G401 (cell line): ENCODE measurements at places on chromosomes 6 and 20. TPM values are rescaled to one million over a fixed set of nuclear protein-coding genes. Genes with fewer than 3 reads are reported as not detected.

The EDN1 gene
- total RNA-seq, result 0.49 and 0.68 TPM in 2 replicates

- no peak for DNase-seq
These were observed 89.5 kb downstream of the TIAM2 start for GRCh38 chr6:155084431-155085123.

GRCh38 chr6:101226677-101227135 lies 166.8 kb upstream of the GRIK2 start:
- no peak for DNase-seq

DNA sequence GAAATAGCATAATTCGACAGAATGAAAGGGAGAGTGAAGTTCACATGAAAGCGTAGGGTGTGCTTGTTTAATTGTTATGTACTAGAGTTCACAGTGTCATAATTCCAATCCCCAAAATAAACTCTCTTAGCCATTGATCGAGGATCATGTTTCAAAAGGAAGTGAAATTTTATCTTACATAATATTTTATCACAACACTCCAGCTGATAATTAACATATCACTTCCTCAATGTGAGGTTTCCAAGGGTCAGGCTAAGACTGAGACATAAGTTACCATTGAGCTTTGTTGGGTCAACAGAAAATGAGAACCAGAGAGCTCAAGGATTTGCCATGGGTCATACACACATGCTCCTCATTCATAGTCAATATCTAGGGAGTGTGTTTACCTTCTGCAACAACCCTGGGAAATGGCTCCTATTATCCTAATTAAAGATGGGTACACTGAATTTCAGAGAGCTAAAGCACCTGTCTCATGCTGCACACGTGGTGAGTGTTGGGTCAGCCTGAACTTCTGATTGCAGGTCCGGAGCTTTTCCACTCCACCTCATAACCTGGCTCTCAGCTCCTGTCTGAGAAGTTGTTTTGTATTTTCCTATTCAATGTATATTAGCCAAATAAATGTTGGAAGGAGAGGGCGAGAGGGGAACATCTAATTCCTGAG lies 3.0 kb downstream of the GSTA2 start:
- DNase-seq, result no peak

- DNase-seq, result no peak
These were observed 128.6 kb downstream of the RNF144B start for GRCh38 chr6:18515767-18516166.

GRCh38 chr6:45009576-45009975 lies 318.6 kb upstream of the RUNX2 start:
- DNase-seq, result no peak

The SPTLC3 gene
- not detected in 2 replicates for total RNA-seq

The TMEM74B gene
- 1.2 TPM in 1 of 2 replicates, not detected in the other for total RNA-seq

The SIRPA gene
- 14.7 and 16.7 TPM in 2 replicates for total RNA-seq

DNA sequence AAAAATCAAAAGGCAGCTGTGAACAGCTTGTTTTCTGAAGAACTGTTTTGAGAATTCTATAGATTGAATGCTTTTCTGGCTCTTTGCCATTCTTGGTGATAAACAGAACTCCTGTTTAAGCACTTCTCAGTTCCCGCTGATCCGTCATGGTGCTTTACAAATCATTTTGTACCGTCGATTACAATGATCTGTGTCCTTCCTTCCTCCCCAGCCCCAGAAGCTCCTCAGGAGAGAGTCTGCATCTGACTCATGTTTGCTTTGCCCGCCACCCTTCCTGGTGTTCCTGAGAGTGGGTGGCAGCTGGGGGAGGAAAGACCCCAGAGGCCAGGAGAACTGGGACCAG lies 538.6 kb upstream of the MARCKS start:
- no peak for DNase-seq

GRCh38 chr20:44208770-44209169 lies 1.8 kb downstream of the OSER1 start:
- no peak for DNase-seq

The C6orf58 gene
- not detected in 2 replicates for total RNA-seq

DNA sequence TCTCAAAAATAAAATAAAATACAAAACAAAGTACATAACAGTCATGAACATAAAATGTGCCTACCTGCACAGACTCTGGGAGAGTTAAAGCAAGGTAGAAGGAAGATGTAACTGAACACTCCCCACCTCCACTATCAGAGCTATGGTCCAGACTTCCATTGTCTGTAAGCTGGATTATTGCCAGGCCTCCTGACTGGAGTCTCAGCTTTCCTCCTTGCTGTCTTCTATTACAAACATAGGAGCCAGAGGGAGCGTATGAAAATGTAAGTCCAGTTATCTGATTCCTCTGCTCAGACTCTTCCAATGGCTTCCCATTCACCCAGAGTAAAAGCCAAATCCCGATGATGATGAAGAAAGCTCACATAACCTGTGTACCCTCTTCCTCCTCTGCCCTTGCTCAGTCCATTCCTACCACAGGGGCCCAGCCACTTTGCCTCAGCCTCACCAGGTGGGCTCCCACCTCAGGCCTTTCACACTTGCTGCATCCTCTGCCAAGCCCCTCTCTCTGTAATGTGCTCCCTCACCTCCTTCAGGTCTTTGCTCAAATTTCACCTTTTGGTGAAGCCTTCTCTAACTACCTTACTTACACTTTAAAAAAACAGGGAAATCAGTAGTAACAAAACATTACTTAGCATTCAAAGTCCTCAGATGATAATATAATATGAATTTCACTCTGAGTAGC lies 194.1 kb downstream of the RIMS1 start:
- DNase-seq, result peak; percentile 61

DNA sequence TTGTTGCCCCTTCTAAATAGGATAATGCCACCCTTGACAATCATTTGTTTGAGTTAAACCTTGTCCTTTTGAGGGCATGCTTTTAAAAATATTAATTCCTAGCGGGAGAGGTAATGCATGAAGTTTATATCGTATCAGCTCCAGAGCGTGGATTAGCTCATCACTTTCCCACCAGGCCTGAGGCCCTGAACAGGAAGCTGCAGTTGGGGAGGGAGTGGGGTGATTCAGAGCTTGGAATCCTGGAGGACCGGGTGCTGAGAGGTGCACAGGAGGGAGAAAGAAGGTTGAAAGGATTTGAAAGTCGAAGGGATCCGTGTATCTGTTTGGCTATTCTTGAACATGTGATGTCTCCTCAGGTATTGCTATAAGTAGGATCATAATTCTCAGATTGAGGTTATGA lies 25.0 kb downstream of the ZDHHC14 start:
- no peak for DNase-seq

The PTCRA gene
- not detected in 2 replicates for total RNA-seq

GRCh38 chr6:69926745-69927144 lies 60.4 kb downstream of the COL19A1 start:
- DNase-seq, result no peak

- DNase-seq, result no peak
These were observed 15.5 kb downstream of the COL9A3 start for GRCh38 chr20:62832212-62832922.

DNA sequence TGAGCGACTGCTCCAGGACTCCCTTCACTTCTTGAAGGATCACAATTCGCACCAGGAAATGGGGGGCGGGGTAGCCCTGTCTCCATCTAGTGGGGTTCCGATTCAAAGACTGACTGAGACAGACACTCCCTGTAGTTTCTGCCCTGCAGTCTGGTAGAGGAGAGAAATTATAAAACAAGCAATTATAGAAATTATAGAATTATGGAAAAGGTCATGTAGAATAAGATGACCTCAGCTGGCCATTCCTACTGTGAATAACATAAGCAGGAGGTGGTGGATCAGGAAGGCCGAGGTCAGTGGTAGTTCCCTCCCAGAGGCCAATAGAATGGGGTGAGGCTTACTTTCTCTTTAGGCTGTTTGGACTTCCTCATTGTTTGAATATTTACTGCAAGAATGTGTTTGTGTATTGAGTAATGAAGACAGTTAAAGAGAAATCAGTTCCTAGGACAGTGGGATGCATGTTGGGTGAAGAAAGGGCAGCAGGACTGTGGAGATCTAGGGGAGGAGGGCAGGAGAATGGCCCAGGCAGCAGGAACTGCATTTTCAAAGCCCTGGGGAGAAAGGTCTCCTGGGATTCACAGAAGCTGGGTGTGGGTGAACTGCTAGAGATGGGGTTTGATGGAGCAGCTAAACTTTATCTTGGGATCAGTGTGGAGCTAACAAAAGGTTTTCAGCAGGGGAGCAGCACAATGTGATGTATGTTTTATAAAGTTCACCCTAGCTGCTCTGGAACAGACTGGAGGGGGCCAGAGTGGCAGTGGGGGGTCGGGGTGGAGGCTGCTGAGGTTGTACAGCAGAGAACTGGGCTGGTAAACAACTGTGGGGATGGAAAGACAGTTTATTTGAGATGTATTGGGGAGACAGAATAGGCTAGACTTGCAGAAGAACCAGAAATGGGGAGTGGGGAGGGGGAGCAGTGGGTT lies 2.1 kb downstream of the ZNF341 start:
- DNase-seq, result peak; percentile 40

DNA sequence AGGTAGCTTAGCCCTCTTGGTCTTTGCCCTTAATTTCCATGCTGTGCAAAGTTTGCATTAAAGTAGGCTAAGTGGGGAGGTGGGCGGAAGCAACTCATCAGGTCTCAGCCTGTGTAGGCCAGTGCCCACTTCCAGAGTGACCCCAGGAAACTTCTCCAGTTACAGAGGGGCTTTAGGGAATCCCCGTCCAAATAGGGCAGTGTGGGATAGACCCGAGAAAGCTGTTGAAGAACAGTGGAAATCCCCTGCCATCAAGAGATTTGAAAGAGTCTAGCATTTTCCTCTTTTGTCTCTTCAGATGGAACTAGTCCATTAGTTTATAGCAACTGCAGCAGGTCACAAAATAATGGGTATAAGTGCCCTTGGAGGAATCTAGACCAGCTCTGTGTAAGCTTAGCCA lies 20.2 kb downstream of the SF3B5 start:
- DNase-seq, result no peak

DNA sequence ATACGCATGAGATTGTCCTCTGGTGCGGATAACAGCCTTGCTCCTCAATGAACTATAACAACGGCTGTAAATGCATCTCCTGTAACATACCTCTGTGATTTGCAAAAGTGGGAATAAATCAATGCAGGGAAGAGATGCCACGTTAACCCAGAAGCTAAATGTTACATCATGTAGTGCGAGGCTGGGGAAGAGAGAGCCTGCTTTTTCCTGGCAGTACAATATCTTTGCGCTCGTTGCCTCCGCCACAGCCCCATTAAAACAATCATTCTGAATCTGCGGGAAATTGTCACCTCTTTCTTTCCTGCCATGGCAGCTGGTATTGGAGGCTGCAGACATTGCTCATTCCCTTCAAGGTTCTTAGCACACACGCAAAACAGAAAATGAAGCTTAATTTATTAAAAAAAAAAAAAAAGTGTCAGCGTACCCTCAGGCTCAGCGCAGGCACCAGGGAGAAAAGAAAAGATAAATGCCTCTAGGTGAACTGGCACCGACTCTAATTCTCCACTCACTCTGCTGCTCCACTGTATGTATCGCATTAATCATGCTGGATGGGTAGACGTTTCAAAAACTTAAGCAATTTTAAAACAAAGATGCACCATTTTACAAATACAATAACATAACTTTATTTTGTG lies 70.2 kb upstream of the TFB1M start:
- DNase-seq, result no peak

The BCAS1 gene
- total RNA-seq, result under 0.01 TPM in 1 of 2 replicates, not detected in the other

DNA sequence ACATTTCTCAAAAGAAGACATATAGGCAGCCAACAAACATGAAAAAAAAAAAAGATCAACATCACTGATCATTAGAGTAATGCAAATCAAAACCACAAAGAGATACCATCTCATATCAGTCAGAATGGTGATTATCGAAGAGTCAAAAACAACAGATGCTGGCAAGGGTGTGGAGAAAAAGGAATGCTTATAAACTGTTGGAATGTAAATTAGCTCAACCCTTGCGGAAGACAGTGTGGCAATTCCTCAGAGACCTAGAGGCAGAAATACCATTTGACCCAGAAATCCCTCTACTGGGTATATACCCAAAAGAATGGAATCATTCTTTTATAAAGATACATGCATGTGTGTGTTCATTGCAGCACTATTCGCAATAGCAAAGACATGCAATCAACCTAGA lies 303.8 kb upstream of the THEMIS start:
- DNase-seq, result no peak

DNA sequence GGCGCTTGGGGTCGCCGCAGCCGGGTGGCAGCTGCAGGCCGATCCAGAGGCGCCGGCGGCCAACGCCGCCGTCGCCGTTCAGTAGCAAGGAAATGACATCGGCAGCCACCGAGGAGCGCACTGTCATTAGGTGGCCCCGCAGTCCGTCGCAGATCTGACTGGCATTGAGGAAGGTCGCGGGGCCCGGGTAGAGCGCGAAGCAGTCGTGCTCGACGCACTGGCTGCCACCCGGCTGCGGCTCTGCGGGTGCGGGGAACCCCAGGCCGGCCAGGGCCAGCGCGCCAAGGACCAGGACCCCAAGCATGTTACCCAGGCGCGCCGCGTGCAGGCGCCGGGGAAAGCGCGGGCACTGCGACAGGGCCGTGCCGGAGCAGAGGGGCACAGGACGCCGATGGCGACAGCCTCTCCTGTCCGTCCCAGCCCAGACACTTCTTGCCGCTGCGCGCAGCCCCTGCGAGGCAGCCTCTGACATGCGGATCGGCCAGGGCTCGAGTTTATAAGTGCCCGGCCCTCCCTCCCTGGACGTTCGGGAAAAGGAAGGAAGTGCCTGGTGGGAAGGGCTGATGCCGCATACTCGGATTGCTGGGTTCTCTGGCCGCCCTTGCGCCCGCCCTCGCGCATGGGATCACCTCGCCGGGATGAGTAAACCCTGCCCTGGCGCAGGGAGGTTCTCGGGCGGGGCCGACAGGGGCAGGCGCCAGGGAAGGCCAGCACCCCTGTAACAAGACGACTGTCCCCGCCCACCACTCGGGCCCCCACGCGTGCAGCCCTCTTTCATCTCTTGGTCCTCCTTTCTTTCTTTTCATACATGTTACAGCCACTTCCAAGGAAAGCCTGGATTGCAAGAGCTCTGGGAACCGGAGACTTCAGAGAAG lies at the start of gene THBD:
THBD (minus strand) TSS at position 472 of the 875 bp plus-strand sequence; CDS start at position 304, 168 bp downstream.
- DNase-seq, result no peak

The LAMA5 gene
- 21.6 and 28.3 TPM in 2 replicates for total RNA-seq

DNA sequence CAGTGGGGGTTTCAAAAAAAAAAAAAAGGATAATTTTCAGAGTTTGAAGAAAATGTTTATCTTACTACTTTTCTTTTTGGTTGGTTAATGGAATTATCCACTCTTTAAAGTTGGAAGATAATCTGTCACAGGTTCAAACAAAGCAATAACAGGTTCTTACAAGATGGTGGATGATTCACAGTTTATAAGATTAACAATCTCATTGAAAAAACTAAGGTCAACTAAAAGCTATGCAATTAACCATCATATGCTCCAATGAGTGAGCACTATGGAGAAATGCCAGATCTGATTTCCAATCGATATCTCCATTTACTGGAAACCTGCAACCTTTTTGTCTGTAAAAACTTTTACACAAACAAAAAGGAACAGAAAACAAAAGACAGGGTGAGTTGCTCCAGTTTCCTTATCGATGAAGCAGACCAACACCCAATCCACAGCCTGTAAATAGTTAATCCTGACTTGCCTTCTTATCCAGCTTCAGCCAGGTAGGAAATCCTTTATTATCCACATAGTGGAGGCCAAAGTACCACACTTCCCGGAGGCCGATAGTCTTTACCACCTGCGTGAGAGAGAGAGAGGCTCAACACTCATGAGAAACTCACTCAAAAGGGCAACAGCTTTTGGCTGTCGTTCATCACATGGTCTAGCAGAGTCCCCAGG lies 32.4 kb downstream of the EZR start:
- no peak for DNase-seq
